ENCODE measurements at places on chromosomes 1 and 21. TPM values are rescaled to one million over a fixed set of nuclear protein-coding genes. Genes with fewer than 3 reads are reported as not detected.

The IL12RB2 gene
- not detected for total RNA-seq

The SEC16B gene
- 1.7 TPM for total RNA-seq

The HMGCS2 gene
- total RNA-seq = not detected

The TCHHL1 gene
- total RNA-seq = not detected

The KCNQ4 gene
- 0.19 TPM for total RNA-seq

The FMO5 gene
- total RNA-seq = 0.19 TPM

The PADI2 gene
- 0.19 TPM for total RNA-seq

The NUDC gene
- 71.9 TPM for total RNA-seq

The ACOT11 gene
- 2.3 TPM for total RNA-seq

The S100A7A gene
- not detected for total RNA-seq

The IGSF5 gene
- total RNA-seq = not detected

The GNG12 gene
- total RNA-seq = 234 TPM

The KRTAP10-2 gene
- total RNA-seq = not detected

The GJB3 gene
- under 0.01 TPM for total RNA-seq

The CD1C gene
- under 0.01 TPM for total RNA-seq

The SUSD4 gene
- total RNA-seq = under 0.01 TPM

The CALML6 gene
- total RNA-seq = 0.19 TPM

The CACHD1 gene
- total RNA-seq = 2.7 TPM

The ECM1 gene
- 13.8 TPM for total RNA-seq

The SLC2A5 gene
- 5.6 TPM for total RNA-seq

The SLC35D1 gene
- 15.5 TPM for total RNA-seq

The CPTP gene
- total RNA-seq = 11.5 TPM

The LYSMD1 gene
- total RNA-seq = 3.9 TPM

The ANKRD65 gene
- under 0.01 TPM for total RNA-seq

The OMA1 gene
- total RNA-seq = 27.4 TPM

The THEM5 gene
- not detected for total RNA-seq

The ADORA1 gene
- total RNA-seq = 0.38 TPM

The PRKAA2 gene
- total RNA-seq = 6.8 TPM

The ZNF697 gene
- total RNA-seq = 12.7 TPM

The PDC gene
- total RNA-seq = 0.38 TPM

The FAM131C gene
- 0.28 TPM for total RNA-seq

The C2CD4D gene
- total RNA-seq = not detected

The NBPF9 gene
- 11.7 TPM for total RNA-seq

The USH2A gene
- total RNA-seq = not detected

The HNRNPU gene
- total RNA-seq = 298 TPM

The NBPF10 gene
- total RNA-seq = 3.1 TPM

The APOBEC4 gene
- total RNA-seq = not detected

The HAO2 gene
- total RNA-seq = not detected

The RNASEL gene
- 10.5 TPM for total RNA-seq

The SPATA45 gene
- total RNA-seq = 1.1 TPM

The SLAMF8 gene
- total RNA-seq = not detected

The MYOM3 gene
- total RNA-seq = under 0.01 TPM

The TEDDM1 gene
- total RNA-seq = not detected

The PGLYRP4 gene
- not detected for total RNA-seq

The OR2AK2 gene
- not detected for total RNA-seq

The CCDC27 gene
- total RNA-seq = not detected

The TEKT2 gene
- 0.28 TPM for total RNA-seq

The PGBD5 gene
- under 0.01 TPM for total RNA-seq

The DNASE2B gene
- total RNA-seq = not detected

The ADORA3 gene
- not detected for total RNA-seq

The TTC39A gene
- total RNA-seq = 0.85 TPM

The INSRR gene
- total RNA-seq = not detected

All from regular cardiac myocyte (primary cell).